Esophagus muscularis mucosa (tissue), 4 donors: ENCODE measurements at places on chromosomes 12 and 14. TPM values are rescaled to one million over a fixed set of nuclear protein-coding genes. Genes with fewer than 3 reads are reported as not detected.
A peak's percentile ranks its signal among the peaks of the same experiment; 100 is the strongest.

DNA sequence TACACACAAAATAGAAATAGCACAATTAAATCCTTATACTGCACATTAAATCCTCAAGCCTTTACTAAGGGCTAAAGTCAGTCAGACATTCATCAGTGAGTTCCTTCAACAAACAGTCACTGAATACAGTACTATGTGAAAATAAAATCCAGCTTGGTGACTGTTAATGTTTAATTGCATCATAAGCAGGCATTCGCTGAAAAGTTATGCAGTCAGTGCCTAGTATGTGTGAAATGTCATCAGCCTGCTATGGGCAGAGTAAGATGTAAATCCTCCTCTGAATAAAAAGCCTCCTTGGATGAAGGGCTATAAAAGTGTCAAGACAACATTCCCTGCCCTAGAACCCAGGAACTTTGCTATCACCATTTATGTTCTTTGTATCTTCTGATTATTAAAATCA, 116.4 kb downstream of the PRICKLE1 start:
- DNase-seq = no peak

The PIWIL1 gene
- total RNA-seq = not detected

- DNase-seq = no peak
These were observed 321.6 kb downstream of the BCL11B start for GRCh38 chr14:98950353-98950895.

The TAS2R30 gene
- total RNA-seq = 1.5 TPM

DNA sequence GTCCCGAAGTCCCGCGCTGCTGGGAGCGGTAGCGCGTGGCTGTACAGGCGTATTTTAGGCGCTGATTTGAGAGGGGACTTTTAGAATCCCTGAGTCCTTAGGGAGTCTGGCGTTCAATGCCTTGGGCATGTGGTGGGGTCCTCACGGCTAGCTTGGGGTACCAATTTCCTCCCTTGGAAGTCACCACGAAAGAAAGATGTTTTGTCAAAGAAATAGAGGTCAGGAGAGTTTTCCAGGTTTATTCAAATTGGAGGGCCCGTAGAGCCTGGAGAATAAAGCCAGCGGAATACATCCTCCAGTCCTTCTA, 63.9 kb downstream of the KLHL28 start:
- peak; percentile 93 for DNase-seq

- DNase-seq = no peak
These were observed 64.4 kb downstream of the DDX51 start for GRCh38 chr12:132079695-132080094.

GRCh38 chr14:87529081-87529480, 463.9 kb downstream of the GALC start:
- no peak for DNase-seq

The AMN gene
- total RNA-seq = not detected

- DNase-seq = no peak
These were observed 1122.1 kb upstream of the SEL1L start for GRCh38 chr14:82655770-82656169.

GRCh38 chr14:96509457-96510090, 7.4 kb downstream of the PAPOLA start:
- DNase-seq = no peak

- no peak for DNase-seq
These were observed 42.6 kb downstream of the DLK1 start for GRCh38 chr14:100769035-100769939.

DNA sequence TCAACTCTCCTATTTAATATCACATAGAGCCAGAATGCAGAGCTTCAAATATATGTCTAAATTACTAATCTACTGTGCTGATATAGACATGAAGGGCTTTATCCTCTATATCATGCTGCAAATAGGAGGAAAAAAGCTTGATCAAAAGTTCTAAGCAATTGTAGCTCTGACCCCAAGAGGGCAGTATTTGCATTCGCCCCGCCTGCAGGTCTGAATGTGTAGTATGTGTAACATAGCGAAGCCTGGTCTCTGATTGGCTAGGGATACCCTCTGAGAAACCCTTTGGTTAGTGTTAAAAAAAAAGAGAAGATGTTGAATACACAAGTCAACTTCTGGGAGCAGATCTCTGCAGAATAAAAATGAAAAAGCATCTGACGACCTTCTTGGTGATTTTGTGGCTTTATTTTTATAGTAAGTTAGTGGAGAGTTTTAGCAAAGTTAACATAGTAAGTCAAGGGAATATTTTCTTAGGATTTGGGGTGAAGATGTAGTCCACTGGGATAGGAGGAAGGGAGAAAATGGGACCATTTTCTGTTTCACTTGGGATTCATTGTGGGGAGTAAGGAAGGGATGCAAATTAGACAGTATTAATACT, 151.6 kb upstream of the OR4E1 start:
- no peak for DNase-seq

The SERPINA1 gene
- 1.7 TPM for total RNA-seq

- no peak for DNase-seq
These were observed 54.3 kb downstream of the MAP3K9 start for GRCh38 chr14:70754991-70755390.

DNA sequence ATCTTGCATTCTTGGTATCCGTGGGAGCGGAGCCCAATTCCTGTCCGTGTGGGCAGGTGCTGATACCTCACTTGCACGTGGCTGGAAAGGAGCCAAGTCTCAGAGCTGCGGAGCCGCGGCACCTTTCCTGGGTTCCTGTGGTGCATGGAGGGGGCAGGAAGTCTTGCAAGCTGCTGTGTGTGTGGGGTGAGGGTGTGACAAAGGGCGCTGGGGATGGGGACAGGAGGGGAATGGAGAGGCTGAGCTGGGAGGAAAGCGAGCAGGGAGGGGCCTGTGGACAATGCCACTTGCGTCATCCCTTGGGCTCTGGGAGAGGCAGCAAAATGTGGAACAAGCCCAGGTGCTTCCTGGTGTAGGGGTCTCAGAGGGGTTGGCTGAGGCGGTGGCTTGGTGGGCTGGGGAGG, 86.7 kb downstream of the CALM1 start:
- no peak for DNase-seq

DNA sequence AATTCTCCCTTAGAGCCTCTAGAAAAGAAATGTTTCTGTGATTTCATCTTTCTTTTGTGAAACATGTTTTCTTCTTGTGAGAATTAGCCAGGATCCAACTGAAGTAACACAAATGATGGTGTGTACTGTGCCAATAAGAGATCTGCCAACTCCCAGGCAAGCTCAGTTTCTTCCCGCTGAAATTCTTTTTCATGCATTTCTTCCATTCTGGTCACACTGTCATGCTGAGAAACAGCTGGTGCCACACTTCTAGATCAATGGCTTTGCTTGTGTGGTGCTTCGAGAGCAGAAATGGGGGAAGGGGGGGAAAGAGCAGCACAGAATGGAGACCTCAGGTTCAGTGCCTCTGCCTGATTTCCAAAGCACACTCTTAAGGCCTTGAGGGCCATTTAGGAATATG, 41.4 kb upstream of the FGF6 start:
- DNase-seq = no peak

- no peak for DNase-seq
These were observed at the start of gene RNU6-7 for GRCh38 chr14:32201816-32202490. RNU6-7 (plus strand) TSS chr14:32202045.

The PARPBP gene
- 0.45 TPM for total RNA-seq

The CLEC4C gene
- total RNA-seq = not detected

DNA sequence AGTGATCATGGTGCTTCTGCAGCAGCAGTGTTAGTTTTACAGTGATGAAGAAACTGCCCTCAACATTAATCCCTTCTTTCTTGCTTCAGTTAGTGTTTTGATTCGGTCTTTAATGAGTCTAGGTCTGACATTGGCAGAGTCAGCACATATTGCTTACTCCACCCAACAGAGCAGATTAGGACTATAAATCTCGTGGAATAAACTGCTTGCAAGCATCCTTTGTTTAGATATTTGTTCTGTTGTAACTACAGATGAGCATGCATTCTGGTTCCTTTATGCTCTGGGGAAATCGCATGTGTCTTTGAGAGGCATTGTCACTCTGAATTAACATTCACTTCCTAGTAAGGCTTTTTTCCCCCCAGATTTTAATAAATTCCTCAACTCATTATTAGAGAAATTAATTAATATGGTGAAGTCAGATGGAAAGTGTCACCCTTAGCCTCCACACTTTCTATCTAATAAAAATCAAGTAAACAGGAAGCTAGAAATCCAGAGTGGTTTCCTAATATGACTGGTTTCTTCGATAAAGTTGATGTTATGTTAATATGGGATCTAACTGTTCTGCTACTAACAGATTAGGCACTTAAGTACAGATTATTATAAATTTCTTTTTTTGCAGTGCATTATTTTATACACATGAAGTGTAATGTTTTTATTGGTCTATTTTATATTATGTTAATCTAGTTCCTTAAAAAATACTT, 86.2 kb upstream of the SSTR1 start:
- DNase-seq = no peak

GRCh38 chr14:44756554-44756953, 205.2 kb downstream of the KLHL28 start:
- DNase-seq = no peak

DNA sequence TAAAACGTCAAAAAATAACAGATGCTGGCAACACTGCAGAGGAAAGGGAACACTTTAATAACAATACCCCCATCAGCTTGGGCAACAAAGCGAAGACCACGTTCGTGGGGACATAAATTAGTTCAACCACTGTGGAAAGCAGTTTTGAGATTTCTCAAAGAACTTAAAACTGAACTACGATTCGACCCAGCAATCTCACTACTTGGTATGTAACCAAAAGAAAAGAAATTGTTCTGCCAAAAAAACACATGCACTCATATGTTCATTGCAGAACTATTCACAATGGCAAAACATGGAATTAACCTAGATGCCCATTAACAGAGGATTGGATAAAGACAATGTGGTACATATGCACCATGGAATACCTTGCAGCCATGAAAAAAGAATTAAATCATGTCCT, 81.2 kb upstream of the RAP1B start:
- no peak for DNase-seq

DNA sequence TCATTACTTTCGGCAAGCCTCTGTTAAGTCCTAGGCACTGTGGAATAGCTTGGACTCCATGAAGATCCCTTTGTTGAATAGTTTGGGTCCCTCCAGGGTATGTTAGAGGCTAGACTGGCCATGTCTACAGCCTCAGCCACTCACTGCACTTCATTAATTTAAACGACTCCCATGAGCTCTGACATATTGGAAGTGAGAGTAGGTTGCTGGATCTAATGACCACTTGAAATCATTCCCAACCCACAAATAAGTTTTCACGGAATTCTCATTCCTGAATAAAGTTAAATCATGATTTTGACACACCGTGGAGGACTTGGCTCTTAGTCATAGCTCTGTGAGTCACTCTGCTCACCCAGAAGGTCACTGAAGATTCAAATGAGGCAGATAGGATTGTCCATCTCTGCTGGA, 21.4 kb upstream of the APPL2 start:
- no peak for DNase-seq

DNA sequence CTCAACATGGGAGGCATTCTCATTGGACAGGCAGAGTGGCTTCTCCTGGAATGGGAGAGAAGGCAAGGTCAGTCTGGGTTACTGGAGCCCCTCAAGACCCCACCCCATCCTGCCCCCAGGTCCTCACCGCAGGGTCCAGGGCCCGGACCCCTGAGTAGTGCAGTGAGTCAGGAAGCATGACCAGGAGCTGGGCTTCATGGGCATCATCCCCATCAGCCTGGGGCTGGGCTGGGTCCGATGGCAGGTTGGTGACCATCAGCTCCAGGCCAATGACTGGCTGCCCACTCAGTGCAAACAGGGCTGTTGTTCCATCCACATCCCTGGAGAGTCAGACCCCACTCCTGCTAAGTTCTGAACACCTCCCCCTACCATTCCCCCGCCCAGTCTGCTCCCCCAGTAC, 13.1 kb downstream of the ITGA7 start:
- no peak for DNase-seq

The GYS2 gene
- total RNA-seq = not detected

DNA sequence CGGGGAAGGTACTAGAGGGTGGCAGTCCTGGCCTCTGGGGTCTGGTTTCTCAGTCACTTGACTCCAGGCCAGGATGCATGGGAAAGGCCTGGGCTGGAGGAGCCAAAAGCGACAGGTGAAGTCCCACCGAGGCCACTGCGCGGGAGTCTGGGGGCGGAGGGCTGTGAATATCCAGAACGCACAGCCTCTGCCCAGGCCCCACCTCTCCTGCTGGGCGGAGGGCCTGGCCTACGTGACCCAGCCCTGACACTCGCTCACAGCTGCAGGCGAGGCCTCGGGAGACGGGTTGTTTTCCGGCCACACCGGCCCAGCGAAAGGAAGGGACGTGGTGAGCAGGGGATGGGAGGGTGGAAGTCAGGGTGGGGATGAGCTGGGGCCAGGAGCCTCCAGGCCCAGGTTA, 91.2 kb downstream of the RFLNA start:
- DNase-seq = no peak

DNA sequence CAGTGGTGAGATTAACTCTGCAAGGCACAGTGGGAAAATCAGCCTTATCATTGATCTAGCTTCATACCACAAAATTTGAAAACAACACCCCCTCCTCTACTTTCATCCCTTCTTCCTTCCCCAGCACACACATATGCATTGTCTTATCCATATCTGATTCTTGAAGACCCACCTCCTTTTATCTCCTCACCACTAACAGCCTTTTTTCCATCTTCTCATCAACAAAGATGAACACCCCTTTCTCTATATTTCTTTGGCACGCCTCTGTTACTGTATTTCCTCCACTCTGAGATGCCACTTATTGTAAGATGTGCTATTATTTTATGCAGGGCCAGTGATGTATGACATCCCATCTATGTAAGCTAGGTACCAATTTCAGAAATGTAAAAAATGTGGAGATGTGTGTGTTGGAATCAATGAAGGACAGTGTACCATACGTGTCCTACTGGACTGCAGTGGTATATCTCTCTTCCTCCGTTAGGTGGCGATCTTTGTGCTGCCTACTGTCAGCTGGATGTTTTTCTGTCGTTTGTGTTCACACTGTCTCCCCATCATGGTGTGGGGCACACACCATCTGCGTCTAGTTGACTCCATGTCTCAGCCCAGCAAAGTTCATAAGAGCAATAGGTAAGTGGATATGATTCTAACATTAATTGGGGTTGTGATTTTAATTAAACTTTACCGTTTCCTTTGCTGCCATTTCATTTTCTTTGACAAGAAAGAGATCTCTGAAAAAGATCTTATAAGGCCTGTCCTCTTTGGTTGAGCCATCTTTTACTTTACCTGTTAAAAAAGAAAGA, 24.0 kb downstream of the CCDC38 start:
- DNase-seq = no peak

The GPR84 gene
- not detected for total RNA-seq

The OASL gene
- 0.42 TPM for total RNA-seq
